CD4-positive, CD25-positive, alpha-beta regulatory T cell (primary cell): ENCODE measurements at places on chromosomes 5 and 9. TPM values are rescaled to one million over a fixed set of nuclear protein-coding genes. Genes with fewer than 3 reads are reported as not detected.
A peak's percentile ranks its signal among the peaks of the same experiment; 100 is the strongest.

DNA sequence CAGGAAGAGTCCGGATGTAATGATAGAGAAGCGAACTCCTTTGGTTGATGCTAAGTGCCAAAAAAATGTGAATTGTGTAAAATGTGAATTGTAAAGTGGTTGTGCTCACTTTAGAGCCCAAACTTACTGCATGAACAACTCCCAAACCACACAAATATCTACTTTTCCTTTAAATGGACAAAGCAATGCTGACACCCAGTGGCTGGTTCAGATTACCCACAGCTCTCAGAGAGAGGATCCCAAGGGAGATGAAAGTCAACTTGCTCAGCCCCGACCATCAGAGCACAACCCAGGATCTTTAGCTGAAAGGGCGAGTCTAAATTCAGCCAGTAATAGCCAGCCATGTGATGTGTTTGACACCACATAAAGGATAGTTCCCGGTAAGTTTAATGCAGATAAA, 133.7 kb downstream of the NMUR2 start:
- no peak for DNase-seq

- no peak for DNase-seq
Observed at GRCh38 chr9:35172878-35173277, 11.1 kb downstream of the UNC13B start.

- DNase-seq = no peak
Observed at GRCh38 chr9:91127653-91128052, 234.1 kb downstream of the AUH start.

GRCh38 chr5:88045165-88045564, 223.5 kb downstream of the TMEM161B start:
- no peak for DNase-seq

- peak; percentile 61 for DNase-seq
Observed at GRCh38 chr9:91033797-91034196, 232.2 kb downstream of the SYK start.

DNA sequence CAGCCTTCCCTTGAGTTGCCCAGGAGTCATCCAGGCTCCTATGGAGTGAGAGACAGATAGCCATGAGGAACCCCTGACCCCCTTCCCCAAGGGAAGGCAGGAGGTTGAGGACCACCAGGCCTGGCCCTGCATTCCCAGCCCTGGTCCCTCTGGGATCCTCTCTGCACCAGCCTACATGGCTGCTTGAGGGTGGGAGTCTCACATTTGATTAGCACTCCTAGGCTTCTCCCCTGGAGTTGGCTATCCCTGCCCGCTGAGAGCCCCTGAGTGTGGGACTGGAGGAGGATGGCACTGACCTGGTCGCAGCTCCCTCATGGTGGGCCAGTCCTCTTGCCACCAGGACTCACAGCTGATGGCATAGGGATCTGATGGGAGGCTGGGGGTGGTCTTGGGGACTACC, 46.7 kb downstream of the SAR1B start:
- no peak for DNase-seq

GRCh38 chr5:151007430-151008209, 12.8 kb upstream of the GPX3 start:
- no peak for DNase-seq

DNA sequence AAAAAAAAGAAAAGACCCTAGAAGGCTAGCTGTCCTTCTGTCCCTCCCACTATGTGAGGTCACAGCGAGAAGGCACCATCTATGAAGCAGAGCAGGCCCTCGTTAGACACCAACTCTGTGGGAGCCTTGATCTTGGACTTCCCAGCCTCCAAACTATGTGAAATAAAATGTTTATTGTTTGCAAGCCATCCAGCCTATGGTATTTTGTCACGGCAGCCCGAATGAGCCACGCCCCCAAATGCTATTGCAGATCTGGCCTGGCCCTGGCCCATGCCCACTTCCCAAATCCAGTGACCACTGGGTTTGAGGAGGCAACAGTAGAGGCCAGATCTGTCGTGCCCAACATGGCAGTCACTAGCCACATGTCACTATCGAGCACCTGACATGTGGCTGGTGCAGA, 10.8 kb downstream of the STK10 start:
- no peak for DNase-seq

- no peak for DNase-seq
Observed at GRCh38 chr5:59756373-59757035, 137.0 kb downstream of the PDE4D start.

DNA sequence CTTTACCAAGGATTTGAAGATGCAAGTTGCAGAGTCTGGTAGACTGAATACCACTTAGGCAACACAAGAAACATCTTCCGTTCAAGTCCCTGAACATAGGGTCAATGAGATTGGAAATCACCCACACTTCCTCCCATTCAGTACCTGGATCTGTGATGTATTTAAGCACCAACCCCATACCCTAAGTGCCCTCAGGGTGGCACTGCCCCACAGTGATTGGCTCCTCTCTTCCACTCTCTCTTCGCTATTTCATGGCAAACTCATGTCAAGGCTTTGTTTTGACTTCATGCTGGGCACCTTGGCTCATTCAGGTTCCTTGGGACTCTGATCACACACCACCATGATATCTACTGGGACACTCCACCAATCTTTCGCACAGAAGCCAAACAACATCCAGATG, 53.7 kb downstream of the GGTA1 start:
- peak; percentile 3 for DNase-seq

- DNase-seq = no peak
Observed at GRCh38 chr5:15690611-15691010, 190.6 kb downstream of the FBXL7 start.

GRCh38 chr5:14669975-14670374, 5.5 kb downstream of the OTULIN start:
- no peak for DNase-seq

DNA sequence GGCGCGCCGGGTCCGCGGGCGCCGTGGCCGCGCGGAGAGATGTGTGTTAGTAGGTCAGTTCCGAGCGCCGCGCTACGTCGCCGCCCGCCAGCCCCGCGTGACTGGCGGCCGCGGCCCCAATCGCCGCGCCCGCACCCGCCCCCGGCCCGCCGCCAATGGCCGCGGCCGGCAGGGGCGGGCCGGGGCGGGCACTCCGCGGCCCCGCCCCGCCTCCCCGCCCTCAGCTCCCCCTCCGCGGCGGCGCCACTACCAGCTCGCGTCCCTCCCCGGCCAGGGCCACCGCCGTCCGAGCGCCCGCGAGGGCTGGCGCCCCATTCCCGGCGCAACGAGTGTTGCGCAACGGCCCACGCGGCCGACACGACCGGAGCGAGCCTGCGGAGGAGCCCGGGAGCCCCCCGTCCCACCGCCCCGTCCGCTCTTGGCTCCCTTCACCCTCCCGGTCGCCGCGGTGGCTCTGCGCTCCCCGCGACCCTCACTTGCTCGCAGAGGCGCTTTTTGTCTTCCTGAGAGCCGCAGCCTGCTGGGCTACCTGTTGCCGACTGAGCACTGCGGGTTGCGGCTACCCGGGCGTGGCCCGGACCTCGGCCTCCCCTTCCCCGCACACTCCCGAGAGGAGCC, at the start of gene NFIL3:
TSS of gene NFIL3 (minus strand) at position 48 of the 618 bp plus-strand sequence. CDS start 13,098 bp downstream, outside the sequence.
- peak; percentile 74 for DNase-seq

- no peak for DNase-seq
Observed at GRCh38 chr9:27365707-27366376, 68.9 kb upstream of the EQTN start.

DNA sequence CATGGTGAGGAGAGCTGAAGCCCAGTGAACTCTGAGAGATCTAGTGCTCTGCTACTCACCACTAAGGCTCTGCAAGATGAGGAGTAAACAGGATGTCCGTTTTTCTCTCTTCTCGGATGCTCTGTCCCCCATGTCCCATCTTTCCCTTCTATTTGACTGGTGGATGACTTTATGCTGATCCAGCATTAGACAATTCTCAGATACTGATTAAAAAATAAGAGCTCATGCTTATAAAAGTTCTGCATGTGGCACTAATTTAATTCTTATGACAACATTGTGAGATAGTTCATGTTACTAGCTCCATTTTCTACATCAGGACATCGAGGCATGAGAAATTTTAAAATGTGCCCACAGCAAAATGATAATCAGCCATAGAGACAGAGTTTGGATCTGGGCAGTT, 77.0 kb downstream of the HMHB1 start:
- no peak for DNase-seq

DNA sequence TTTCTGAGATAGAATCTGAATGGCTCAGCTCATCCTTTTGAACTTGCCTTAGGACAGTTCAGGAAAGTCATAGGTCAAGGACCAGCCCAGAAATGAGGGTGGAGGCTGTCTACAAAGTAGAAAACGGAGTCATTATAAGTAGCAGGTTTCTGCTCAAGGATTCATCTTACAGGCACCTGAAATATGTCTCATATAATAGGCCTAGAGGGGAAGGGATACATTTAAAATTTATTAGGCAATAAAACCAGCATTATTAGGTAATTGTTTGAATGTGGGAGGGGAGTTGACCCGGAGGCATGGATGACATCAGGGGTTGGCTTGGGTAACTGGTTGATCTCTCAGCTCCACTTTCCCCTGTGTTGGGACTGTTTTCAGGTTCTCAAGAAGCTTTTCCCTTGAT, 11.9 kb upstream of the GALNT10 start:
- no peak for DNase-seq

GRCh38 chr9:127835991-127836516, 18.4 kb downstream of the ENG start:
- no peak for DNase-seq

DNA sequence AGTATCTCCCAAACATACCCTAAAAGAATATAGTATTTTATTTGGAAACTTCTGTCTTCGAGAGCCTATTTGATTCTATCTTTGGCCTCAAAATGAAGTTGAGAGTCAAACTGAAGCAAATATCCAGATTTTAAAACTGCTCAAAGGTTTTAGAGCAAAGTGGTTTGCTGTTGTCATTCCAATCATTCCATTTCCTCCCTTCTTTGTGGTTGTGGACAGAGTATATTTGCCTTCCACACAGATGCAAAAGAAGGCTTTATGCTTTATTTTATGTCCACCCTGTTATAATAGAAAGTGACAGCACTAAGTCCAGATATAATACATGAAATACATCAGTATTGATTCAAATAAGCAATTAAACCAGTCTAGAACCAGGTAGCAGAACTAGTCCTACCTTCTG, 12.4 kb downstream of the GZMK start:
- no peak for DNase-seq

GRCh38 chr5:67774786-67775185, 440.8 kb upstream of the PIK3R1 start:
- DNase-seq = no peak

GRCh38 chr5:9623661-9624060, 6.5 kb downstream of the TAS2R1 start:
- DNase-seq = no peak

GRCh38 chr5:73395256-73395655, 53.3 kb downstream of the FOXD1 start:
- no peak for DNase-seq

- DNase-seq = no peak
Observed at GRCh38 chr5:79242242-79243039, 6.5 kb downstream of the JMY start.

- DNase-seq = no peak
Observed at GRCh38 chr9:99515093-99515492, 293.0 kb downstream of the SEC61B start.

DNA sequence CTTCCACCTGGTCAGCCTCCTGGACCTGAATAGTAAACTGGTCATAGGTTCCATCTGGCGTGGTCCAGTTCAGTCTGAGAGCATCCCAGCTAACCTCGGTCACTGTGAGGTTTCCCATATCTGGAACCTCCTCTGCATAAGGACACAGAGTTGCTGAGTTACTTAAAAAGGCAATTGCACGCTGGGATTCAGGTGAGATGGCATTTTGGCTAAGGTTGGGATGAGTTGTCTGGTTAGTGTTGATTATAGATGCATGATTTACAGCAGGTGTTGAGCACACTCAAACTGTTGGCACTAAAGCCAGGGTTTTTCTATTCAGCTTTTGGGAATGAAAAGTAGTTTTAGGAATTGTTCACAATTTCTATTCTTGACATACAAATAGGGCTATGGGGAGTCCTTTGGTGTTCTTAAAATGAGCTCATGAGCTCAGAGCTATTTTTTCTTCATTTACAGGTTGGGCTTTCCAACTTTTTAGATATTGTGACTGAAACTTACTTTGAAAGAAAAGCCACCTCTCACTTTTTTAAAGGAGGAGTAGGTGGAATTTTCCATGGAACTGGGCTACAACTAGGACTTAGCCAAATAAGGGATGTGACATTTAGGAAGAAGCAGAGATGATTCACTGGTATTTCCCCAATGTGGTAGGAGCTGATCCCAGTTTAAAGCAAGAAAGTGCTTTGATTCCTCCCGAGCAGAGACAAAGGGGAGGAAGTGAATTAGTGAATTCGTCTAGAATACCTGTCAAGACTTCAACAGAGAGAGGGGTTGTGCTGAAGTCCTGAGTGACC, 54.7 kb downstream of the TNC start:
- no peak for DNase-seq

- no peak for DNase-seq
Observed at GRCh38 chr5:112958093-112959088, 18.2 kb upstream of the DCP2 start.

DNA sequence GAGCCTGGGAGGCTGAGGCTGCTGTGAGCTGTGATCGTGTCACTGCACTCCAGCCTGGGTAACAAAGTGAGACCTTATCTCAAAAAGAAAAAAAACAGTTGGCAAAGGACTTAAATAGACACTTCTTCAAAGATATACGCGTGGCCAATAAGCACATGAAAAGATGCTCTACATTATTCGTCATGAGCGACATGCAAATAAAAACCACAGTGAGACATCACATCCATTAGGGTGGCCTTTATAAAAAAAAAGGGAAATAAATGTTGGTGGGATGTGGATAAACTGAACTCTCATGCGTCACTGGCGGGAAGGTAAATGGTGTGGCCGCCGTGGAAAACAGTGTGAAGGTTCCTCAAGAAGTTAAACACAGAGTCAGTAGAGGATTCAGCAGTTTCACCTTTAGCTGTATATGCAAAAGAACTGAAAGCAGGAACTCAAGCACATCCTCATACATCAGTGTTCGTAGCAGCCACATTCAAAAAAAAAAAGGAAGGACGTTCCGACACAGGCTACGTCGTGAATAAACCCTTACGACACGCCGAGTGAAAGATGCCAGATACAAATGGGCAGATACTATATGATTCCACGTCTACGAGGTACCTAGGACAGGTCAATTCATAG, 24.5 kb upstream of the NRARP start:
- no peak for DNase-seq

- no peak for DNase-seq
Observed at GRCh38 chr5:180807654-180808414, 5.2 kb upstream of the MGAT1 start.

- no peak for DNase-seq
Observed at GRCh38 chr9:13322828-13323550, 43.5 kb upstream of the MPDZ start.

DNA sequence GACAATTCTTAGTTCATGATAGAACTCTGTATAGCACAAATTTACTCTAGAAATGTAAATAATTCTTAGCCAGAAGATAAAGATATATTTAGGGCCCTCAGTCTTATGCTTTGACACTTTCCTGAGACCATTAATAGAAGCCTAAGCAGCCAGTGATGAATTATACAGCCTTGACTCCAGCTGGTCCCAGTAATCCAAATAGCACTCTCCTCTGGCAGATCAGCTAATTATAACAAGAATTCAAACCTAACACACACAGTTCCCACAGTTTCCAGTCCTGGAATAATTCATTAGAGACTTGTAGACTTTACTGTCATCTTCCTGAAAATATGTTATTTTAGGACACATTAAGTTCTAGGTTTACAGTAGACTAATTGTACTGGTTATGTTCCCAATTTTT, 50.4 kb downstream of the SHOC1 start:
- no peak for DNase-seq

SLC1A3 gene
- not detected for total RNA-seq

SREK1IP1 gene
- total RNA-seq = 31.6 TPM

ANKRD20A1 gene
- 2.9 TPM for total RNA-seq

SLC23A1 gene
- not detected for total RNA-seq

TLX3 gene
- not detected for total RNA-seq

NEUROG1 gene
- total RNA-seq = not detected

SLC36A2 gene
- total RNA-seq = not detected

RASGEF1C gene
- not detected for total RNA-seq

OSTF1 gene
- total RNA-seq = 68.2 TPM

PAX5 gene
- total RNA-seq = 0.94 TPM
